ENCODE measurements at places on chromosomes 4 and X.

DNA sequence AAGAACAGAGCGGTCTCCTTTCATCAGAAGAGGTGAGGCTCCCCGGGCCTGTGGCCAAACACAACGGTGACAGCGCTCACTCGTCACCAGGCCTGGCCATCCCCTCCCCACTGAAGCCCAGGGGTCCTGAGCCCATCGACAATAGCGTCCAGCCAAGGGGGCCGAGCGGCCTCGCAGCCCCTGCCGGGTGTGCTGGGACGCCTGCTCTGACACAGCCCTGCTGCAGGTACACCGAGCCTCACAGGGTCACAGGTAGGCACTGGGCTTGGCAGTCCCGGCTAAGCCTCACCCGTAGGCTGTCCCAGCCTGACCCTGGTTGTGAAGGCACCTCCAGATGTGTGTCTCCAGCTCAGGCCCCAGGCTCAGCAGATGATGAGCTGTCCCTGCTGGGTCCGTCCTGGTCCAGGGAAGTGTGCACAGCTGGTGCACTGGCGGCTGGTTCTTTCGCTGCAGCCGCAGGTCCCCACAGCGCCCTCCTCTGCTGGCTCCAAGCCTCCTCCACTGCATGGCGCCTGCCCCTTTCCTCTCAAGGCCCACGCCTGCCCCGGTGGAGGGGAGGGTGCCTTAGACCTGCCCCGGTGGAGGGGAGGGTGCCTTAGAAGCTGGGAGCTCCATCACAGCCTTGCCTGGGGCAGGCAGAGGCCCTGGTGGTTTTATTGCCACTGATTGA is 21.5 kb downstream of the UVSSA start:
- no peak for DNase-seq

GRCh38 chrX:115047181-115047580 is 29.8 kb upstream of the IL13RA2 start:
- no peak for DNase-seq

DNA sequence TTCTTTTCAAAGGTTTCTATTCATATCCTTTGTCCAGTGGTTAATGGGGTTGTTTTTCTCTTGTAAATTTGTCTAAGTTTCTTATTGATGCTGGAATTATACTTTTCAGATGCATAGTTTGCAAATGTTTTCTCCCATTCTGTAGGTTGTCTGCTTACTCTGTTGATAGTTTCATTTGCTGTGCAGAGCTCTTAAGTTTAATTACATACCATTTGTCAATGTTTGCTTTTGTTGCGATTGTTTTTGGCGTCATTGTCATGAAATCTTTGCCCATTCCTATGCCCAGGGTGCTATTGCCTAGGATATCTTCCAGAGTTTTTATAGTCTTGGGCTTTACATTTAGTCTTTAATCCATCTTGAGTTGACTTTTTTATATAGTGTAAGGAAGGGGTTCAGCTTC is 21.2 kb upstream of the UGT8 start:
- DNase-seq = peak; percentile 58

- DNase-seq = no peak
Measured at GRCh38 chrX:19555236-19555635, 39.9 kb upstream of the MAP3K15 start.

DNA sequence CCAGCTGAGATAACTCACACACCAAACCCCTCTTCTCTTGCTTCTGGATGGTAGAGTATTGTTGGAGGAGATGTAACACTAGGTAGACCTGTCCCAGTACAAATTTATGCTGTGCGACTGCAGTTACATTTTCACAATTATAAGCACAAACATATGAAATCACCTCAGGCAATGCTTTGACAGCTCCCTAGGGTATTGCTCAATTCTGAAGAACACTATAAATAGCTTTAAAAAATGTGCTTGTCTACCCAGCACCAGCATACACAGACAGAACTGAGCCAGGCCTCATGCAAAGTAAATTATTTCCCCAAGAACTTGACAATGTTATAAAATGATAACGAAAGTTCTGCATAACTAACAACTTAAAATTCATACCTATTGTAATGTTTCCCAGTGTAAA is 1999.1 kb upstream of the ADGRL3 start:
- DNase-seq = no peak

GRCh38 chr4:82247629-82248028 is 126.2 kb downstream of the HNRNPD start:
- DNase-seq = no peak

DNA sequence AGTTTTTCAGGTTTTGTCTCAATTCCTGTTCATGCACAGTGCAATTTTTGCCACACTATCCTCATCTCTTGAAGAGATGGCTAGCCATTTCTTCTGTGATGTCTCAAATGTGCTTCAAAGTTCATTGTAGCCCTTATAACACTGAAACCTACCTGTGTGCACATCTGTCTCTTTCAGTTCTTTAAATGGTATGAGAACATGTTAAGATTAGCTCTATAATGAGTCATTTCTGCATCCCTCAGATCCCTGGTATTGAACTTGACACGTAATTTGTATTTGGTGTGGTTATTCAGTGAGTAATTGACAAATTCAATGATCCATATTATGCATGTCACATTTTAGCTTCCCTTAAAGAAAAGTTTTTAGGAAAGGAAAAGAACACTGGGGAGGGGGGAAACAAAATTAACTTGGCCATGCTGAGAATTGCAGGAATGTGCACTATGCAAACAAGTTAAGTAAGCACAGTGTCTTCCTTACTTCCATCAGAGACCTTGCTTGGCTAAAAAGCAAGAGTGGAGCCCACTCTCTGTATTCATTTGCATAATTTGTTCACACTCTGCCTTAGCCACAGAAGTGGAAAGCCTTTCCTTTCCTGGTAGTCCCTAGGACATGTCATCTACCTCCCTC is 659.8 kb upstream of the MAGEB2 start:
- DNase-seq = no peak

DNA sequence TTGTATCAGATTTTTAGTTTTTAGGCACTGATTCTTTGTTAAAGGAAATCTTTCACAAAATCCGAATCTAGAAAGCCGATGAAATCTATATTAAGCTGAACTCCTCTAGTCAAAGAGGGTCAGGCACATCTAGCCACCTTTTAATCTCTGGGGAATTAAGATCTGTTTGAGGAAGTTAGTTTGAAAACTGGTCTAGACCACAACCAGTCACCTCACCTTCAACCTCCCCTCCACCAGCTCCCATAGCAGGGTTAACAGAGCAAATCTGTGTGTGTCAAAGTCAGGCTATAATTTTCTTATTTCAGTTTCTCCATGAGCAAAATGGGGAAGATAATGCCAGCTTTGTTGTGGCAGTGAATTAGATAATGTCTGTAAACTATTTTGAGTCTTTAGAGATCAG is 110.0 kb upstream of the IGFBP7 start:
- no peak for DNase-seq

- DNase-seq = no peak
Measured at GRCh38 chr4:54924891-54925290, 200.5 kb downstream of the KDR start.

DNA sequence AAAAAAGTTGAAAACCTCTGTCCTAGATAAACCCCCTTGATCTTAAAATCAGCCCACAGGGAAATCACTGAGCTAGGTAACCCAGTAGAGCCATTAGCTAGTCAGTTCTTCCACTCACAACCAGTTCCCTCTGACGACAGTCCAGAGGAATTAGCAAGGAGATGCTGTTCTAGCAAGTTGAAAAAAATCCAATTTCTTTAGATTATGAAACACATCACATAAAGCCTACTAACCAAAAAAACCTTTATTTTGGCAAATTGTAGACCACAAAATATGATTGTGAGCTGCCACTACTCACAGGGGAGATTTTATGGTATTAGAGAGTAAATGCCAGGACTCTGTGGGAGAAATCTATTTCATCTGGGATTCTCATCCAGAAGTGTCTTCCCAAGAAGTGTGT is 22.6 kb downstream of the ADAMTS3 start:
- DNase-seq = no peak

DNA sequence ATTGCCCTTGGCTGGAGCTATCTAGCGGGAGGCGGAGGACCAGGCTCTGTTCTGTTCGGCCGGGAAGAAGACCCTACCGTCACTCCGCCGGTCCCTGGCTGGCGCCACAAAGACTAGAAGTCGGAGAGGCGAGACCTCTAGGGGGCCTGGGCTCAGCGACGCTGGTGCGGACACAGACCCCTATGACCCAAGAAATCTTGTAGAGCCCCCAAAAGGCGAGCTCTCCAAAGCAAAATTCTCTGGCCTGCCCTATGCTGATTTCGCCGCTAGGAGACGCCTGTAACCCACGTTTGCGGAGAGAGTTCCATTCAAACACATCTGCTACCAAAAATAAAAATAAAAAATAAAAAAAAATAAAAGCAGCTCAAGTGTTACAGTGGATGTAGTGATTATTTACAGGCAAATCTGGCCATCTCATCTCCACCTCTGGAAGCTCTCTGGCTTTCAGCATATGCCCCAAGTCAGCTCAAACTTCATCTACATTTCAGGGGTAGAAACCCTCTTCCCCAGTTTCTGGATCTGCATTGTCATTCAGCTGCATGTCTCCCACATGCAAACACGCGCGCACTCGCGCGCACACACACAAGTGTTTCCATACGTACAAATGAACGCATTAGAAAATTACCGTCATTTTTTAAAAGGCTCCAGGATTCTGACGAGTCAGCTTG is 2.4 kb upstream of the PCDH10 start:
- peak; percentile 18 for DNase-seq

DNA sequence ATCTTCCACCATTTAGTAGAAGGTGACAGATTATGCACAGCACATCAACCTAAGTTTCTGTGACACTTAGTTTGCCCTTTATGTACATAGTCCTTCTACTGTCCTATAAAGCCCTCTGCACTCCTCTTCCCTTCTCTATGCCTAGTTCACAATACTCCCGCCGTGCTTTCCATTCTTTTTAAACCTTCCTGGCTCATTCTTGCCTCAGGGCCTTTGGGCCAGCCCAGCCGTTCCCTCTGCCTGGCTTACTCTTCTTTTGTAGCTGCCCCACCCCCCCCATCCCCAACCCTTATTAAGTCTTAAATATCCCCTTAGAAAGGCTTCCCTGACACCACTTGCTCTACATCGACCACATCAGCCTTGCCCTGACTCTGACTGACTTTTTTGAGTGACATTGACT is 33.0 kb downstream of the SGMS2 start:
- DNase-seq = no peak

- no peak for DNase-seq
Measured at GRCh38 chr4:145881576-145881975, 57.0 kb downstream of the ZNF827 start.

- DNase-seq = no peak
Measured at GRCh38 chrX:86806786-86807185, 658.5 kb downstream of the DACH2 start.

DNA sequence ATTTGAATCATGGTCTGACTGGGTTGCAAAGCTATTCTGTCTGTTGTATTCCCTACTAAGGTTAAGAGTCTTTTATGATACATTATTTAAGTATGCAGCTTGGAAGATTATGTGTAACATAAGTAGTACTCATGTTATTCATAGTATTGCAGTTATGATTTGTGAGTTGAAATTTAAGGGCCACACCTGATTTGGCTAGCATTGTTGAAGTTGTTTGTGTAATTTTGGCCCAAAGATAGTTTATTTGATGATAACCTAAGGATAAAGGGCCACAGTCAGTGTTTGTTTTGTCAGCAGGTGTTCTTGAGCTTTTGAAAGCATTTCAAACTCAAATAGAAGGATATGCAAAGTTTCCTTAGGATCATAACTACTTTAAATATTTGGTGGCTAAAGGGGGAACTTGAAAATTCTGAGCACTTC is 38.9 kb downstream of the NUDT9 start:
- DNase-seq = no peak

- DNase-seq = no peak
Measured at GRCh38 chr4:123870216-123870876, 473.8 kb downstream of the SPRY1 start.

DNA sequence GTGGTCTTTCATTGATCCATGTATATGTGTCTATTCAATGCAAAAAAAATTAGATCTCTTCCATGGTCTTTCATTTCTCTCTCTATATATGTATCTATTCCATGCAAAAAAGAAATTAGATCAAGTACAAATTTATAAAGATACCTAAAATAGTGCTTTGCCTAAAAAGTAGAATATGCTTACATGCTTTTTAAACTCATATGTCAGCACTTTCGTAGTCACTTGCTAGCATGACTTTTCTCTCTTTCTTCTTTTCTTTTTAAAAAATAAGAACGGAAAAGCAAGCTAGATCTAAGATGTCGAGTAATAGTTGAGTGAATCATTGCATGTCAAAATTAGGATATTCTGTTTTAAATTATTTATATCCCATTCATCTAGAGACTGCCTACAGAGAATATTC is 50.9 kb downstream of the PKD2 start:
- DNase-seq = no peak

- no peak for DNase-seq
Measured at GRCh38 chr4:165079476-165079875, 25.8 kb downstream of the TRIM75 start.

DNA sequence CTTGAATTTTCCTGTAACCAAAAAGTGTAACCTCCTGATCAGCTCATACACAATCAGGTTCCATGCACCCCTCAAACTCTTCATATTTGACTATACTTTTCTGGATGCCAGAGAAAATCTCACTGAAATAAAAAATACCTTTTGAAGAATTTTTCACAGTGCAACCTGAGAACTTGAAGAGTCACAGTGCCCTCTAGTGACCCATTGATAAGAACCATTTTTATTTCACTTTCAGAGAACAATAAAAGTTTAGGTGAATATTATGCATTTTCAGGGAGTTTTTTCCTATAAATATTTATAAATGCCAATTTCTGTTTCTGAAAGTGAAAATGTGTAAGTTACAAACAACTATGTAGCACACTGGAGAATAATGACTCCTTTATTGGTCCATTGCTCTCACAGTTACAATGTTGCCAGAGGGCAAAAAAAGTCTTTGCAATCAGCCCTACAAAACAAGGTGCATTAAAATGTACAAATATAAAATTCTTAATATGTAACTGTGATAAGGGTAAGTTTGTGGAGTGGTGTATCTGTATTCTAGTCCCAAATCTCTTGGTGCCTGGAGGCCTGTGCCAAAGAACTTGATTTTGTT is 153.6 kb upstream of the INTU start:
- DNase-seq = peak; percentile 21

- no peak for DNase-seq
Measured at GRCh38 chrX:10470009-10470408, 150.4 kb downstream of the MID1 start.

- no peak for DNase-seq
Measured at GRCh38 chrX:1281521-1281920, 12.9 kb downstream of the CSF2RA start.

- DNase-seq = no peak
Measured at GRCh38 chr4:153824501-153824900, 35.6 kb upstream of the SFRP2 start.
